Activated T-cell treated with anti-CD3 and anti-CD28 coated beads, Interleukin-2, amount 50 U/mL, for 4 hours (primary cell): ENCODE measurements at places on chromosomes 3 and 15. TPM values are rescaled to one million over a fixed set of nuclear protein-coding genes. Genes with fewer than 3 reads are reported as not detected.

The KAT2B gene
- 11.5 TPM for total RNA-seq

The CHST14 gene
- 6.2 TPM for total RNA-seq

The CACNA2D2 gene
- total RNA-seq: 0.90 TPM

The LRRIQ4 gene
- total RNA-seq: not detected
